Left hindlimb (tissue), 1 donor: ENCODE measurements at places on chromosomes 2 and 18.

DNA sequence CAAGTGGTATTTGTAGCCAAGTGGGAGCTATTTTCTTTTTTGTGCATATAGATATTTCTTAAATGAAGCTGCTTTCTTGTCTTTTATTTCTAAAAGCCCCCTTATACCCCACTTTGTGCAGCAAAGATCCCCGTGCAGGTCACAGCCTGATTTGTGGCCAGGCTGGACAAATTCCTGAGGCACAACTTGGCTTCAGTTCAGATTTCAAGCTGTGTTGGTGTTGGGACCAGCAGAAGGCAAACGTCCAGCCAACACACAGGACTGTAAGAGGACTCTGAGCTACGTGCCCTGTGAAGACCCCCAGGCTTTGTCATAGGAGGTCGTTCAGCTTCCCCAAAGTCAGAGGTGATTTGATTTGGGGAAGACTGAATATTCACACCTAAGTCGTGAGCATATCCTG, 21.9 kb downstream of the FOSL2 start:
- peak; percentile 22 for DNase-seq

DNA sequence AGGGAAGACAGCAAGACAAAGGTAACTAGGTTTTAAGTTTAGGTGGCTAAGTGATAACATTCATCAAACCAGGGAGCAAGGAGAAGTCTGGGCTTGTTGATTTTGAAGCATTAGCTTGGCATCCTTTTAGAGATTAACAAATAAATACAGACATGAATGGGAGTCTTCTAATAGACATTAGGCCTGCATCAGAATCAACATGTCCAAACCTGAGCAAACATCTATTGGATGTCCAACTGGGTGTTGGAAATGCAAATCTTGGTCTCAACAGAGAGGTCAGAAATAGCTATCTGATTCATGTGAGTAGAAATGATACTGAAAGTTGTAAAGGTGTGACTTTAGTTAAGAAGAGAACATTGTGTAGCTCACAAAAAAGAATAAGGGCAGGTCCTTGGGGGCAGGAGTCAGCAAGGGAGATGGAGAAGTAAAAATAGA, 85.5 kb upstream of the RND3 start:
- no peak for DNase-seq

GRCh38 chr2:71697106-71698004, 244.0 kb downstream of the DYSF start:
- no peak for DNase-seq

- DNase-seq = no peak
Observed at GRCh38 chr2:191404568-191404991, 159.4 kb downstream of the MYO1B start.

- no peak for DNase-seq
Observed at GRCh38 chr2:17557596-17557995, 17.1 kb downstream of the VSNL1 start.

DNA sequence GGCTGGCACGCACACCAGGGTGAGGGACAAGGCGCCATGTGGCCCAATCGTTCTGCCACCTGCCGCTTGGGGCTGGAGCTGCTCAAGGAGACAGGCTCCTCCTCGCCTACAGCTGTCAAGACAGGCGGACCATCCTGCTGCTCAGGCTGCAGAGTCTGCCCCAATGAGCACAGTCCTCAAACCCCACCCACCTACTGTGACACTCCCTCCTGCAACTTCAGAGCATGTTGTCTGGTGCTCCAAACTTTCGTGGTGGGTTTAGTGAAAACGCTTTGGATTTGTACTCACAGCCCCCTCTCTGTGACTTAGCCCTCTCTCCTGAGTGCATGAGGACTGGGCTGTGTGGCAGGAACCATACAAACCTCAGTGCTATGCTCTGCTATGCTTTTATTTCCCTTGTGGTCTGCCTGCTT, 23.2 kb upstream of the SLC35F6 start:
- no peak for DNase-seq

DNA sequence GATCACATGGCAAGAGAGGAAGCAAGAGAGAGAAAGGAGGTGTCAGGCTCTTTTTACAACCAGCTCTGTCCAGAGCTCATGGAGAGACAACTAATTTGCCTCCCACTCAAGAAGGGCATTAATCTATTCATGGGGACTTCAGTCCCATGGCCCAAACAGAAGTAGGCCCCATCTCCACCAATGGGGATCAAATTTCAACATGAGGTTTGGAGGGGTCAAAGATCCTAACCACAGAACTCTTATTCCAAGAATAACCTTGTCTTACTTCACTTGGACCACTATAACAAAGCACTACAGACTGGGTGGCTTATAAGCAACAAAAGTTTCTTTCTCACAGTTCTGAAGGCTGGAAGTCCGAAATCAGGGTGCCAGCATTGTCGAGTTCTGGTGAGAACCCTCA, 31.8 kb downstream of the GRB14 start:
- DNase-seq = no peak

- no peak for DNase-seq
Observed at GRCh38 chr2:3010001-3010400, 367.6 kb downstream of the EIPR1 start.

DNA sequence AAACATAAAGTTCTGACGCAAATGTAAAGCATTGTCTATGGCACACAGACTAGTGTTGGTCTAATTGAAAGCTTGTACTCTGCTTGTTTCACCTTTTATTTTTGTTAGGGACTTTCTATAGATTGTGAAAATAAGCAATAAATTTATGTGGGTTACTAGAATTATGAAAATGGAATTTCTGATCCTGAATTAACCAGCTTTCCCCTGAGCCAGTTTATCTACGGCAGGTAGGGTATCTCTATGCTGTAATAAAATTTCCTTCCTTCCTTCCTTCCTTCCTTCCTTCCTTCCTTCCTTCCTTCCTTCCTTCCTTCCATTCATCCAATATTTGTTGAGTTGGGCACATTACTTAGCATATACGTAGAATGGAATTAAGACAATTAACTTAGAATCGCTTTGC, 362.6 kb upstream of the SPRED2 start:
- no peak for DNase-seq

- DNase-seq = peak; percentile 47
Observed at GRCh38 chr2:53490659-53491058, 276.9 kb upstream of the CHAC2 start.

DNA sequence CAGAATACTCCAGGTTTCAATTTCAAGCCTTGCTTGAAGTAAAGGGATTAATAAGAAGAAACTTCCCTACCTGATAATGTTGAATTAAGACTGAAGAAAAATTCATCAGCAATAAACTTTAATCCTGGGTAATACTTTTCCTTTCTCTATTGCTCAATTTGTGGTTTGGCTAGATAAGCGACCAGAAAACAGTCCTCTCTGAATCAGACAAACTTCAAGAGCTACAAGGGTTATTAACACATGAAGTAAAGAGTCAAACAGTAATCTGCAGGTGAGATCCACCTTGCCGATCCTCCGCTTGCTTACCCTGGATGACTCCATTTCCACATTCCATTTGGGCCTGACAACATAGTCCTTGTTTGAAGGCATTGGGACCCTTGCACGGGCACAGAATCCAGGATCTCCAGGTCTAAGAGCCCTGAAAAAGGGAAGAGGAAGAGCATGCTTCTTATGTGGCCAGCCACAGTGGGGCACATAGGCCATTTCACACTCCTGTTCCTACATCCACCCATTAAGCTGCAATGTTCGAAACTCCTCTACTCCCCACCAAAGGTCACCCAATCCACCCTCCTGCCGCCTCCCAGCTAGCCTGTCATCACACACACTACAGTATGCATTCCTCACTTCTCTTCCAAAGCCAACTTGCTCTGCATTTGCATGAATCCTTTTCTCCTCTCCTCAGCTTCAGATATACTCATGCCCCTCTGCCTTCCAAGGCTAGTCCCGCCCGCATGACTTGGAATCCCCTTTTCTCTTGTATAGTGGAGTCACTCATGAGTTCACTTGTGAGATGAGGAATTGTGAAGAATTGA, 39.8 kb downstream of the IWS1 start:
- DNase-seq = no peak

DNA sequence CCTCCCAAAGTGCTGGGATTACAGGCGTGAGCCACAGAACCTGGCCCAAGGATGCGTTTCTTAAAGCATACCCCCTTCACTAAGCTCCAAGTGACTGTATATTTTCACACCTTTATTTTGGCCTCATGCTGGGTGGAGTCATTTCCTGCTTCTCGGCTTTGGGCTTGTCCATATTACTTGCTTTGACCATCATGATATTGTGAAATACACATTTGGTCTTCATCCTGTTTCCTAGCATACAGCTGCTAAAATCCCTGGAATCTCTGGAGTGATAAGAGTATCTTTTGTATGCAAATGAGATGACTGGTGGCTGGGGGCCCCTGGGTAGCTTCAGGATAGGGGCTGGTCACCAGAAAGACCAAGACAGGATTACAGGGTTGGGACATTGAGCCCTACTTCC, 17.6 kb upstream of the COLEC12 start:
- DNase-seq = no peak

DNA sequence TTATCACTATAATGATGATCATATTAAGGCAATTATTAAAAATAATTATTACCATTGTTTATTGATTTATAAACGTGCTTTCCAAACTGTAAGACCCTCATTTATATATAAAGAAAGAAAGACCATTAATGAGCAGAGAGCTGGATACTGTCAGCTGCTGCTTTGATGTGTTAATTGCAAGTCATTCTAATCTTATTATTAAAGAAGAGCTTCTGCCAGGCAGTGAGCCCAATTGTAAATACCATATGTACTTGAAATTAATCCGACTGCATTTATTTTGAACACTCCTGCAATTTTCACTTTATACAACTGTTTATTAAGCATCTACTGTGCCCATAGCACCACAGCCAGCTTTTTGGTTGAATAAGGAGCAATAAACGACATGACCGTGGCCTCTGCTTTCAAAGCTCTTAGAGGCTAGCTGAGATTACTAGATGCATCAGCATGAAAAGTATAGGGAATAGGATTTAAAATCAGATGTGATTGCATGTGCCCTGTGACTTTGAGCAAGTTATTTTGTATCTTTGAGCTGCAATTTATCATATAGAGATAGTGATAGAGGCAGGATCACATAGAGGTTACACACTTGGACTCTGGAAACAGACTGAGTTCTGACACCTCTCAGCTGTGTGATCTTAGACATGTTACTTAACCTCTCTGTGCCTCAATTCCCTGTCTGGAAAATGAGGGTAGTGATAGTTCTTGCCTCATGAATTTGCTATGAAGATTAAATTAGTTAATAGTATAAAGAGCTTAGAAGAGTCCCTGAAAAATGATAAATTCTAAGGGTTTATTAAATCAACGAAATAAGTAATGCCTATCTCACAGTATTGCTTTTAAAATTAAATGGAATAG, 83.4 kb downstream of the MYCN start:
- DNase-seq = no peak

DNA sequence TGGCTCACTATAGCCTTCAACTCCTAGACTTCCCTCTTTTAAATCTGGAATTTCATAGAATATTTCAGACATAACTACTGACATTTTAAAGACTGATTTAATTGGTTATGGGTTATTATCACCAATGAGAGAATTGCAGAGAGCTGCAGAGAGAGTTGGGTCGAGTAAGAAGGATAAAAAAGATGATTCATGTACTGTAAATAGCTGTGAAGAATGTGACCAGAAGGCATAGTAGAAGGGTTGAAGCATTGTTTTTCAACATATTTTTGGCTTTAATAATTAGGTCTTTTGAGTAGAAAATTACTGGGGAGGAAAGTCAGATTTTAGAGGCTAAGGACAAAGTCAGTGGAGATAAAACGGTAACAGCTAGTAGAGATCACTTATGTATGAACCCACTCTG, 503.2 kb upstream of the SLC8A1 start:
- DNase-seq = no peak

DNA sequence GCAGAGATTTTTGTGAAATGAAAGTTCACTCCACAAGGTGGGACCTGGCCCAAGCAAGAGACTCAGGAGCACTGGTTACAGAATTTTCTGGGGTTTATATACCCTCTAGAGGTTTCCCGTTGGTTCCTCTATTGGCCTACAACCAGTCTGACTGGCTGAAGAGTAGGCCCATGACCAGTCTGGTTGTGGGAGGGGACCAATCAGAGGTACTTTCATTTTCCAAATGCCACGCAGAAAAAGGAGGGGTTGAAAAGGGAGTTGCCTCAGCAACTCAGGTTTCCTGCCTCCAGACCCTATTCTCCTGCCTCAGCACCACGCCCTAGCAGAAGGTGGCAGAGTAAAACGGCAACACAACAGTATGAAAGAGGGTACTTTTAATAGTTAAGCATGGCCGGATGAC, 98.4 kb downstream of the COLEC12 start:
- no peak for DNase-seq

- DNase-seq = no peak
Observed at GRCh38 chr2:1841461-1841860, 97.1 kb upstream of the PXDN start.

DNA sequence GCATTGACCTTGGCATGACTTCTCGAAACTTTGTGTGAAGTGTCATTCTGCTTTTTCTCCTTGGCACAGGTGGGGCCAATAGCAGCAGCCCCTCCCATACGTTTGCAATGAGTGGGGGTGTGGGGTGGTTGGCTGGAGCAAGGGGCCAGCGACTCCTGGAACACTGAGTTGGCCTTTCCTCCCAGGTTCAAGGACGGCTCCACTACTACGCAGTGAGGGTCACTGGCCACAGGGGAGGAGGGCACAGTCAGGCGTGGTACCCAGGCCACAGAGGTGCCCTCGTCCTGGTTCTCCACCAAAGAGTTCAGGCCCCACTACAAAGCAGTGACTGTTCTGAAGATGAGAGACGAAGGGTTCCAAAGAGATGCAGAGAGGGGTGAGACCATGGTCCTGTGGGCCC, 70.6 kb upstream of the OTOS start:
- DNase-seq = peak; percentile 14

GRCh38 chr2:84022810-84023431, 436.2 kb downstream of the SUCLG1 start:
- DNase-seq = no peak

DNA sequence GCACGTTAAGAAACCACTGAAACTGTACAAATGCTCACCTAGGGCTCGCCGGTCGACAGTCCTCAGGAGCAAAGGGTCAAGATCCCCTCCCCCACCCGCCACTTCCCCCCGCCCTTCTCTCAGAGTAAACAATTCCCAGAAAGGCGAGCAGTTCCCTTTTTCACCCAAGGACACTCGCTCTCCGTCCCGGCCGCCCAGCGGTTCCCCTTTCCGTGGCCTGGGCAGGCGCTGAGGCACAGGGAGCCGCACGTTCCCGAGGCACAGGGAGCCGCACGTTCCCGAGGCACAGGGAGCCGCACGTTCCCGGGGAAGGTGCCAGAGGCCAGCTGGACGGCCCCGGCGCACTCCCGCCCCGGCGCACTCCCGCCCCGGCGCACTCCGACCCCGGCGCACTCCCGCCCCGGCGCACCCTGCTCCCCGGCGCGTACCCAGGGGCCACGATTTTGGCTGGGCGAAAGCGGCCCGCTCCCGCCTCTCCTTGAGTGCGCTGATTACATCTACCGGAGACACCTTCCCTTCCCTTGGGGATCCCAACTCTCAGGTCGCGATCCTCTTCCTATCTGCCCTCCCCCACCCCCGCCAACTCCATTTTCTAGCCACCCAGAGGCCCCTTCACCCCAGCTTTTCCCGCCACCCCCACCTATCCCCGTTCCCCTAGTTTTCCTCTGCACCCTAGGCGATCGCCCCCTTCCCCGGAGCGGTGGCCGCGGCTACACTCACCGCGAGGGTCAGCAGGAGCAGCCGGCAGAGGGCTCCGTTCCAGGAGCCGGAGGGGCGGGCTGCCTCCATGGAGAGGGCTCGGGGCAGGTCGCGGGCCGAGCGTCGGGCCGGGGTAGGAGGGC, 817 bp downstream of the DSC2 start:
- DNase-seq = peak; percentile 58

GRCh38 chr2:133605766-133606137, 37.5 kb upstream of the NCKAP5 start:
- no peak for DNase-seq
